ENCODE measurements at places on chromosomes 12 and 14.

- DNase-seq: peak; percentile 52
Observed at GRCh38 chr12:89768586-89769482, 60.2 kb upstream of the ATP2B1 start.

GRCh38 chr12:121933522-121934308 is 15.3 kb downstream of the CFAP251 start:
- no peak for DNase-seq

DNA sequence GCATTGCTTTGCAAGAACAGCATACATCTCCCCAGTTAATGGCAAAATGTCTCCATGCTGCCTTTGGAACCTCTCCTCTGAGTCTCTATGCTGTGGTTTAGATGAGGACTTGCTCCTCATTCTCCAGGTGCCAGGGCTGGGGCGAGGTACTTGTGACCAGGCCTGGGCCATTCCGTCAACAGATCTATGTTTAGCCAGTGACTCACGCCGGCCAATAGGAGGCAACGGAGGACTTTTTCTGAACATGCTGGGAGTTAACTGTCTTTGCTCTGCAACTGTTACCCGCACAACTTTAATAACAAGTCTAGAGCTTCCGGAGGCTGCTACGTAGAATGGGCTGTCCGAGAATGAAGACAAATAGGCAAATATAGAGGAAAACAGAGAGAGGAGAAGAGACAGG is 214.2 kb downstream of the GLT1D1 start:
- DNase-seq: no peak

DNA sequence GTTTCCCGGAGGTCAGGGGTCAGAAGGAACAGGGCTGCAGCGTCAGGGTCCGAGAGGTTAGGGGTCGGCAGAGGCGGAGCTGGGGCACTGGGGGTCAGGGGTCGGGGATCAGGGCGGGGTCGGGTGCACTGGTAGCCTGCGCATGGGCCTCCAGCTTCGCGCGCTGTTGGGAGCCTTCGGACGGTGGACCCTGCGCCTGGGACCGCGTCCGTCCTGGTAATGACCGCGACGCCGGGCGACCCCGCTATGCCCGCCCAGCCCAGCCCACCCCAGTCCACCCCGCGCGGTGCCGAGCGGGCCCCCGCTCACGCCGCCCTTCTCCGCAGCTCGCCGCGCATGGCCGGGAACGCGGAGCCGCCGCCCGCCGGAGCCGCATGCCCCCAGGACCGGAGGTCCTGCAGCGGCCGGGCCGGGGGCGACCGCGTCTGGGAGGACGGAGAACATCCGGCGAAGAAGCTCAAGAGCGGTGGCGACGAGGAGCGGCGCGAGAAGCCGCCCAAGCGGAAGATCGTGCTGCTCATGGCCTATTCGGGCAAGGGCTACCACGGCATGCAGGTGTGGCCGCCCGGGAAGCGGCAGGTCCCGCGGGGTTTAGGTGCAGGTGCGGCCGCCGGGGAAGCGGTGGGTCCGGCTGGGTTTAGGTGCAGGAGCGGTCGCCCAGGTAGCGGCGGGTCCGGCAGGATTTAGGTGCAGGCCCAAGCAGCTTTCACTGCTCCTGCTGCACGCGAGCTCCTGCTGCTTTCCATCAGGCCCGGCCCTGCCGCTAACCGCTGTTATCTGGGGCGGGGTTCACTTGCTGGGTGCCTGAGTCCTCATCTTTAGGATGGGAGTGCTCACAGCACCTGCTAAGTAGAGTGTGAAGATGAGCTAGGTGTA is 743 bp downstream of the PUS1 start:
- no peak for DNase-seq

GRCh38 chr12:91091916-91092715 is 19.2 kb downstream of the LUM start:
- DNase-seq: no peak

- DNase-seq: no peak
Observed at GRCh38 chr14:54202288-54202687, 194.5 kb upstream of the CDKN3 start.

All from NCI-H226 (cell line).